Activated CD4-positive, alpha-beta T cell treated with anti-CD3 and anti-CD28 coated beads for 36 hours (primary cell): ENCODE measurements at places on chromosomes 13 and 19. TPM values are rescaled to one million over a fixed set of nuclear protein-coding genes. Genes with fewer than 3 reads are reported as not detected.
A peak's percentile ranks its signal among the peaks of the same experiment; 100 is the strongest.

- peak; percentile 33 for DNase-seq
Measured at GRCh38 chr13:48000559-48001113, 437 bp downstream of the SUCLA2 start.

DNA sequence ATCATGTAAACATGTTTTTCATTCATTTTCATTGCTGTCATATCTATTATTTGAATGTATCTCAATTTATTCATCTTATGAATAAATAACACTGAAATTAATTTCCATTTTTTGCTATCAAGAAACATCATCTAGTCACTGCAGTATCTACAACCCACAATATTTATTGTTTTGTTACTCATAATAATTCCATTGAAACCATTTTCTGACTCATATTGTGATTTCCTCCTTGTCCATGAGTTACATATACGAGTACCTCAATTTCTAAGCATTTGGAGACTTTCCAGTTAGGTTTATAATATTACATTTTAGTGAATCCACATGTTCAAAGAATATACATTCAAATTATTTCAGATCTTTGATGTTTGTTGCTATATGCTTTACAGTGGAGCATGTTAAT is 1524.0 kb downstream of the SLITRK1 start:
- DNase-seq: no peak

DNA sequence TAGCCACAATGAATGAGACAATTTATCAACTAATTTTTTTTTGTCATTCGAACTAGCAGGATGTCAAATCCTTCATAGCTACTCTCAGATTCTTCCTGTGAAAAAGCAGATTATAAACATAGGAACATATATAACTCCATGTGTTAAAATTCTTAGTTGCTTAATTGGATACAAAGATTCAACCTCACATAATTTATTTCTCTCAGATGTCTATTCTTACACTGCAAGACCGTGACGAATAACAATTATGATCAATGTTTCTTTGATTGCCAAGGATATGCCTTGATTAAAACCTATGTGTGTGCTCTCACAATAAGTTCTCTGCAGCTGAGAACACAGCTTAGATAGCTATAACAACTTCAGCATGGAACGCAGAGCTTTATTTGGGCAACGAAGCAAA is 872.7 kb downstream of the PCDH9 start:
- DNase-seq: no peak

Gene GJB6
- total RNA-seq: 2.7 TPM

Gene PLA2G4C
- 11.5 TPM for total RNA-seq

Gene CSNK1A1L
- not detected for total RNA-seq

Gene KCNRG
- 0.11 TPM for total RNA-seq
